ENCODE measurements at places on chromosomes 16 and 17. TPM values are rescaled to one million over a fixed set of nuclear protein-coding genes. Genes with fewer than 3 reads are reported as not detected.

Gene CCL4L2
- not detected for total RNA-seq

Gene CRYBA1
- total RNA-seq = not detected

Gene TNFRSF13B
- not detected for total RNA-seq

Gene PDILT
- not detected for total RNA-seq

Gene SLC6A4
- not detected for total RNA-seq

Gene OR2C1
- total RNA-seq = not detected

Gene HOXB6
- 9.5 TPM for total RNA-seq

Gene CRHR1
- total RNA-seq = not detected

Gene KCNG4
- not detected for total RNA-seq

Gene PTX4
- 0.40 TPM for total RNA-seq

Gene C17orf107
- 0.36 TPM for total RNA-seq

Gene CACNA1G
- 0.04 TPM for total RNA-seq

Gene PPP1R27
- total RNA-seq = not detected

Gene HS3ST6
- not detected for total RNA-seq

Gene KRT33A
- total RNA-seq = not detected

Gene GAS7
- total RNA-seq = not detected

Gene APRT
- 350 TPM for total RNA-seq

Gene SLFN14
- total RNA-seq = not detected

Gene GPRC5B
- 12.4 TPM for total RNA-seq

Gene XYLT1
- not detected for total RNA-seq

Gene KRT24
- total RNA-seq = not detected

Gene KRTAP4-2
- total RNA-seq = not detected

Gene KRT27
- total RNA-seq = not detected

Gene GNGT2
- 0.40 TPM for total RNA-seq
